ENCODE measurements at places on chromosomes 3 and 15. TPM values are rescaled to one million over a fixed set of nuclear protein-coding genes. Genes with fewer than 3 reads are reported as not detected.

Gene ALG1L2
- total RNA-seq, result not detected

Gene CDHR4
- total RNA-seq, result not detected

Gene ATXN7
- 9.5 TPM for total RNA-seq

Gene NRROS
- not detected for total RNA-seq

Gene ATP8B4
- 0.26 TPM for total RNA-seq

Gene PLCH1
- total RNA-seq, result 0.26 TPM

Gene ZNF662
- 1.3 TPM for total RNA-seq

Gene POLQ
- 1.3 TPM for total RNA-seq

Gene SERINC4
- 0.13 TPM for total RNA-seq

Gene CHL1
- 0.26 TPM for total RNA-seq

All from bronchial epithelial cell (primary cell).